ENCODE measurements at places on chromosomes 5 and 9.

DNA sequence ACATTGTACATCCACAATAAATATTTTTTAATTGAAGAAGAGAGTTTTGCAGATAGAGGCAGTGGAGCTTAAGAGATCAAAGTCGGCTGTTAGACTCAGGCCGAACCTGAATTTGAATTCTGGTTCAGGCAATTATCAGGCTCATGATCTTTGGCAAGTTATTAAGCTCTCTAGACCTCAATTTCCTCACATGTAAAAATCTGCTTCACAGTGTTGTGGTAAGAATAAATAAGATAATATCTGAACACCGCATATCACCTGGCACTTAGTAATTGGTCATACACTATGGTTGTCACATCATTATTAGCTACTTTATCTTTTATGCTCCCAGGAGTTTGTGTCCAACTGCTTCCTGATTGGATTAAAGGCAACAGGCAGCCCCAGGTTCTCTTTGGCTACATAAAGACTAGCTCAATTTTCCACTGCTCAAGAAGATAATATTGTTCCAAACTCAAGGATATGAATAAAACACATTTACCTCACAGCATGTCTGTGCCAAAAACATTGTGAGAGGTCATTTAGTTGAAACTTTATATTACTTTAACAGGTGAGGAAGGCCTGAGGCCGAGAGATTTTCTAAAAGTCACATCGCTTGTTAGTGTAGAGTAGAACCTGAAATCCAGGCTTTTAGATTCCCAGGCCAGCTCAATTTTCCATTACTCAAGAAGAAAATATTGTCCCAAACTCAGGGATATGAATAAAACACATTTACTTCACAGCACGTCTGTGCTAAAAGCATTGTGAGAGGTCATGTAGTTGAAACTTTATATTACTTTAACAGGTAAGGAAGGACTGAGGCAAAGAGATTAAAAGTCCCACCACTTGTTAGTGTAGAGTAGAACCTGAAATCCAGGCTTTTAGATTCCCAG is 289.2 kb upstream of the PTGER4 start:
- no peak for DNase-seq

DNA sequence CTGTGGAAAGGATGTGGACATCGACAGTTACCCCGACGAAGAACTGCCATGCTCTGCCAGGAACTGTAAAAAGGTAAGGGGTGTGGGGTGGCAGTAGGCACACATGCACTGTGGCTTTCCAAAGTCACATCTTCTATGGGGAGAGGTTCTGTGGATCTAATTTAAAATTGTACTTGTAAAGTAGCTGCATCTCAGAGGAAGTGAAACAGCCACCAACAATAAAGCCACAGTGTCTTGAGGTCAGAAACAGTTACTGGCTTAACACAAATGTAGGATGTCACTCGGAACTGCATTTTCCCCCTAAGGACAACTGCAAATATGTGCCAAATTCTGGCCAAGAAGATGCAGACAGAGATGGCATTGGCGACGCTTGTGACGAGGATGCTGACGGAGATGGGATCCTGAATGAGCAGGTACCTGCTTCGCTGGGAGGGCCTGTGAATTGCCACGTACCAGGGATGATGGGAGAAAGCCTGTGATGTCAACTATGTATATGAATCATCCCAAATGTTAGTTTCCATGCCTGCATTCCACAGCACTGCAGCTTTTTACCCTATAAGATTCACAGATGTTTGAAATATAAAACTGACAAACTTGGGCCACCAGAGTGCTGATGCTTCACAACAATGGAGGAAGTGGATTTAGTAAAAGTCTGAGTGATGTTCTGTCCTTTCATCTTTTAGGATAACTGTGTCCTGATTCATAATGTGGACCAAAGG is 35.3 kb downstream of the THBS4 start:
- no peak for DNase-seq

DNA sequence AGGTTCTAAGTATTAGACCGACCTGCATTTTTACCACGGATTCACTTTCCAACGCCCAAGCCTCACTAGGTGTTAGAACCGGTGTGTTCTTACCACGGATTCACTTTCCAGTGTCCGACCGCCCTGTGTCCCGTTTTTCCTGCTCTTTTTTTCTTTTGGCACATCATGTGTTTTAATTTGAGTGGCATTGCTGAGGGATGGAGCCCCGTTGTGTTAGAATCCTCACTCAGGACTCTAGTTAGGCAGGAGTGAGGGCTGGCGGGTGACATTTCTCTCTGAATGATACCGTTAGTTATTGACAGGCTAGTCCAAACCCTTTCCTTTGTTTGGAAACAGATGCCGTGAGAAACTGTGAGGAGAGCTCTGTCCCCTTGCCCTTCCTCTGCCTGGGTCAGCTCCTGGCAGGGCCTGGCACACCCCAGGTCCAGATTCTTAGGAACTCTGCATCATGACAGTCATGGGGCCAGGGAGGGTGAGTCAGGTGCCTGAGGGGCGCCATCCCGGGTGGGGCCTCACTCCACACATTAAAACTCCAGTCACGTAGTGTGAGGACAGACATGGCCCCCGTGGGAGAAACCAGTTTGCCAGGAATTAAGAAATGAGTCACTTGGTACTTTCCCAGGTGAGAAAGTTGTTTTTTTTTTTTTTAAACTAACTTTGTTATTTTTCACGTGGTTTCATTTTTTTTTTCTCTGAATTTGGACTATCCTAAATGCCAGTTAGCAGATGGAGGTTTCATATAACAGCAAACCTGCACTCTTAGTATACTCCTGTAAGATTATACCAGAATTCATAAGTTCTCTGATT is 15.8 kb downstream of the EXOC3 start:
- peak; percentile 77 for DNase-seq

DNA sequence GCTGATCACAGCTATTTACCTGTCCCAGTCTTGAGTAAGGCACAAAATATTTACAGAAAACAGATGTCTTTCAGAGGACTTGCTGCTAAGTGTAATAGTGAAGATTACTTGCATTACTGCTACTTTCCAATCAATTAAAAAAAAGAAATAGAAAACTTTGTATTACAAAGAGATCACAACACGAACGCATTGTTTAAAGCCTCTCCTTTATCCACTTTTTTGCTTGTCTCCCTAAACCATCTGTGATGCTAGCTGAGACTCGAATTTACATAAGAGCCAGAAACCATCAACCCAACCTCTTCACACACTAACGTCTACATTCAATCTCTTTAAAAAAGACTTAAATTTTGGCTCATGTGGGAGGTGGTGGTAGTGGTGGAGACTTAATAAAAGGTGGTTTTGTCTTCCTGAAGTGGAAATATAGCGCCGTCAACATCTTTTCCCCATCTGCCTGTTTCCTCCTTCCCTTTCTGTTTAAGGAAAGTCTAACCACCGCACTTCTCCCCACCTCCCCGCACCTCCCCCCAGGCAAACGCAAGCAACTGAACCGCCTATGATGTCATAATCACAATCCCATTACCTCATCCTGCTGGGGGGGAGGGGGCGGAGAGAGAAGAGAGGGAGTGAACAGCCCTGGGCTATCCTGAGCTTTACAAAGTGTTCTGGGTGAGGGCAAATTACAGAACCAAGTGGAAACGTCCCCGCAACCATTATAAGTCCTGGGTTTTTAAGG is 948 bp upstream of the FAM53C start:
- no peak for DNase-seq

- no peak for DNase-seq
Observed at GRCh38 chr5:179262126-179262920, 82.9 kb downstream of the ADAMTS2 start.

DNA sequence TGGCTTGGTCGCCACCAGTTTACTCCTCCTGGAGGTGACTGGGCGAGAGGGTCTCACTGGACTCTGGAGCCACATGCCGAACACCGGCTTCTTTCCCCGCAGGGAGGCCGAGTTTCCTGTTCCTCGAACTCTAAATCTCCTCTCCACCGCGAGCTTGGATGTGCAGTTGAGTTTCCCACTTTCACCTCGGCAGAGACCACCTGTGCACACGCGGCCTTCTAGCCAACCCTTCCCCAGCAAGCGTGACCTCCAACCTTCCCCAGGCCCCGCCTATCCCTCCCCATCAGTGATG is 380.1 kb downstream of the IRX2 start:
- DNase-seq: no peak

- DNase-seq: no peak
Observed at GRCh38 chr5:150763023-150763769, 4.4 kb upstream of the DCTN4 start.

DNA sequence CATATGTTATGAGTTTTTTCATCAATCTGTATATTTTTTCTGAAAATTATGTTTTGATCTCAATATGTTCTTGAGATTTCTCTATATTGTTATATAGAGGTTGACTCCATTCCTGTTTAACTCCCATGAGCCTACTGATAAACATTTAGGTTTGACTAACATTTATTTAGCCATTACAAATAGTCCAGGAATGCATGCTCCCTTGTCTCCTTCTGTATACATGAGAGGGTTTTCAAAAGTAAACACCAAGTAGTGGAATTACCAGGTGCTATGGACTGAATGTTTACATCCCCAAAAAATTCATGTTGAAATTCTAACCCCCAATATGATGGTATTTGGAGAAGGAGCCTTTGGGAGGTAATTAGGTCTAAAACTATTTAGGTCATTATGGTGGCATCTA is 3.5 kb upstream of the OR5C1 start:
- DNase-seq: no peak

DNA sequence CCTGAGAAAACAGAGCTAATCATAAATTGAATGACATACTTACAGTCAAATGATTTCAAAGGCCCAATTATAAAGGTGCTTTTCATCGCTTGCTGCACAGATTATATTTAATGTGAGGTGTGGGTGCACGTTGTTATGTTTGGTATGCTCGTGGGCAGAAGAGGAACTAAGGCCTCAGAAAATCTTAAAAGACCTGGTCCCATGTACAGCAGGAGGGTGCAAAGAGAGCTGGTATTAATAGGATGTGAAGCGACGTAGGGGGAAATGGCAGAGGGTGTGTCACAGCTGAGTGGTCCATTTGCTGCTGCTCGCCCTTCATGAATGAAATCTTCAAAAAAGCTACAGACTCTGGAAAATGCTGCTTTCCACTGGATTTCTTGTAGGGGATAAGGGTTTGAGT is 40.5 kb upstream of the IFNK start:
- DNase-seq: no peak

- no peak for DNase-seq
Observed at GRCh38 chr5:82109013-82109412, 137.2 kb downstream of the ATG10 start.

- no peak for DNase-seq
Observed at GRCh38 chr5:87887247-87887646, 381.4 kb downstream of the TMEM161B start.

DNA sequence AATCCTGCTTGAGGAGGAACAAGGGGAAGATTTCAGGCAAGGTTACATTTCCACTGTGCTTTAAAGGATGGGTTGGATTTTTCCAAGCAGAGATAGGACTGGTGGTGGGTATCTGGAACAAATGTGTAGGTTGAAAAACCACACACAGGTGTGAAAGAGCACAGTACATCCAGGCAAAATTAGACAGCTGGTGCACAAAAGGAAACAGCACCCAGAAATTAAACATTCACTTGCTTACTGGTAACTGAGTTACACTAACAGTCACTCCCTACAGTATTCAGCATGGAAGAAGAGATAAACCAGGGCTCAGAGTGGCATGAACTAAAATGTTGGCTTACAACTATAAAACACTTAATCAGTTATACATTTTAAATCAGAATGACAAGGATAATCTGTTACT is 81.5 kb upstream of the RASEF start:
- no peak for DNase-seq
